MG63 (cell line): ENCODE measurements at places on chromosomes 12 and 14. TPM values are rescaled to one million over a fixed set of nuclear protein-coding genes. Genes with fewer than 3 reads are reported as not detected.

Gene RTL1
- total RNA-seq, result not detected in 2 replicates

DNA sequence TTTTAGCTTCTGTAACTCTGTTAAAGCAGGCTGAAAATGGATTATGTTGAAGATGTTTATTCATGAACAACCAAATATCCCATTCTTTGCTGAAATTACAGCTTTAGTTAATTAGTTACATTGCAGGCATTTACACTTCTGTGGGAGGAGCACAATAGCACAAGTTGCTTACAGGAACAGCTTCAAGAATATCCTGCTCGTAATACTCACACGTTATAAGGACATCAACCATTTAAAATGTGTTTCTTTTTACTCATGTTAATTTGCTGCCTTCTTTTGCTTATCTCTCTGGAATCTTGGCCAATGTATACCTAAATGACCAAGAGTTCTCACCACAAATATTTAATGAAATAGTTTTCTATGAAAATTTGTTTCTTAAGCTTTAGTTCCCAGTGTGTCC lies 305.2 kb upstream of the SYT1 start:
- no peak for DNase-seq

DNA sequence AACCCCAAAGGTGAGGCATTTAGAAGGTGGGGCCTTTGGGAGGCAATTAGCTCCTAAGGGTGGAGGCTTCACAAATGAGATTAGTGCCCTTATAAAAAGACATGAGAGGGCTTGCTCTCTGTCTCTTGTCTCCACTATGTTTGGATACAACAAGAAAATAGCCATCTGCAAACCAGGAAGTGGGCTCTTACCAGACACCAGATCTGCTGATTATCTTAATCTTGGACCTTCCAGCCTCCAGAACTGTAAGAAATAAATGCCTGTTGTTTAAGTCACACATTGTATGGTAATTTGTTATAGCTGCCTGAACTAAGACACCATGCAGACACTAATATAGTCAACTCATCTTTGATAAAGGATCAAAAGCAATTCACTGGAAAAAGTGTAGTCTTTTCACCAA lies 34.4 kb downstream of the TMEM116 start:
- DNase-seq, result no peak

Gene RNASE7
- total RNA-seq, result not detected in 2 replicates

DNA sequence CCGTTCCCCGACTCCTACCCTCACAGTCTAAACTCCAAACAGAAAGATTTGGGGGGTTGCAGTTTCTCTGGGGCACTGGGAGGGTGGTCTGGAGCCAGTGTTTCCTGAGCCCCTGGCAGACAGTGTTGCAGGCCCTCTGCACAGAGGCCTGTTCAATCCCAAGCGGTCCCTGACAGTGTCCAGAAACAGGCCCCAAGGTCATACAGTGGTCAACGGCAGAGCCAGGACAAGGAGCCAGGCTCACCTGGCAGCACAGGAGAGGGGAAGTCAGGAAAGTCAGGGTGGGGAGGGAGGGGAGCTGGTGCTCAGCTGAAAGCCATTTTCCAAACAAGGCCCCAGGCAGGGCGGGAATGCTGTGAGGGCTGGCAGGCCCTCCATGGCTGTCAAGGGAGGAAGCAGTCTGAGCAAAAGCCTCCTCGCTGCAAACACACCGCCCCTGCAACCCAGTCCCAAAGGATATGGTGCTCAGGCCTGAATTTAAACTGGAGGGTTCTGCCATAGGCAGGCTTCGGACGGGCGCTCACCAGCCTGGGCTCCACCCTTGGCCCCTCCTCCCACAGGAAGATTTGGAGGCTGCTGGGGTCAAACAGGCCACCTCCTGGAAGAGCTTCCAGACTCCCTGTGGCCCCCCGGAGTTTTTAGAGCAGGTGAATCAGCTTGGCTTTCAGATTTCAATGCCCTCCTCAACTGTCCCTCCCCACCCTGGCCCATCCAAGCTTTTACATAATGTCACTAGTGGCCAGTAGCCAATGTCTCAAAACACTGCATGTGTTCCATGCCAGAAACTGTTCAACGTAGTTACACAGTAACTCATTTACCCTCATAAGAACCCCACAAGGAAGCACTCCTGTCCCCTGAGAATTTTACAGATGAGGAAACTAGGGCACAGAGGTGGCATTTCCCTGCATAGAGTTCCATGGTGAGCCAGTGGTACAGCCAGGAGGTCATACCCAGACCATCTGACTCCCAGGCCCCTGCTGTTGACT lies 41.5 kb downstream of the CHGA start:
- DNase-seq, result no peak

DNA sequence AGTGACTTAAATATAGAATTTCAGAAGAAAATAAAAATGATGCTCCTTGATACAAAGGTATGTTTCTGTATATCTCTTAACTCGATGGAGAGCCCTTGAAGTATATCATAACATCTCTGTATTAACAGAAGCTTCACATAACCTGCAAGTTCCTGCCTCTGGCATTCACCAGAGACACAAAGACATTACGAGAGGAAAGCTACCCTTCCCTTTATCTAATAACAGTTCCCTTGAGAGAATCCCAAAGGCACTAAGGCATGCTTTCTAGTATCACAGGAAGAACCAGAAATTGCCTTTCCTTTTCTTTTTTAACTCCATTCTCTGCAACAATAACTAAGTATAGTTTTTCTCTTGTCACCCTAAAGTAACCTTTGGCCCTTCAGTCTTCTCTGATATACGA lies 164.5 kb downstream of the MGAT4C start:
- no peak for DNase-seq

- no peak for DNase-seq
Observed at GRCh38 chr12:117768860-117769259, 199.9 kb downstream of the KSR2 start.

Gene CLEC2A
- total RNA-seq, result not detected in 2 replicates

Gene PTPRB
- total RNA-seq, result 0.27 and 1.1 TPM in 2 replicates

Gene TCL1B
- not detected in 2 replicates for total RNA-seq
